ENCODE measurements at places on chromosomes 12 and 14.

- no peak for DNase-seq
These were observed 26.3 kb downstream of the IL31 start for GRCh38 chr12:122147514-122148290.

DNA sequence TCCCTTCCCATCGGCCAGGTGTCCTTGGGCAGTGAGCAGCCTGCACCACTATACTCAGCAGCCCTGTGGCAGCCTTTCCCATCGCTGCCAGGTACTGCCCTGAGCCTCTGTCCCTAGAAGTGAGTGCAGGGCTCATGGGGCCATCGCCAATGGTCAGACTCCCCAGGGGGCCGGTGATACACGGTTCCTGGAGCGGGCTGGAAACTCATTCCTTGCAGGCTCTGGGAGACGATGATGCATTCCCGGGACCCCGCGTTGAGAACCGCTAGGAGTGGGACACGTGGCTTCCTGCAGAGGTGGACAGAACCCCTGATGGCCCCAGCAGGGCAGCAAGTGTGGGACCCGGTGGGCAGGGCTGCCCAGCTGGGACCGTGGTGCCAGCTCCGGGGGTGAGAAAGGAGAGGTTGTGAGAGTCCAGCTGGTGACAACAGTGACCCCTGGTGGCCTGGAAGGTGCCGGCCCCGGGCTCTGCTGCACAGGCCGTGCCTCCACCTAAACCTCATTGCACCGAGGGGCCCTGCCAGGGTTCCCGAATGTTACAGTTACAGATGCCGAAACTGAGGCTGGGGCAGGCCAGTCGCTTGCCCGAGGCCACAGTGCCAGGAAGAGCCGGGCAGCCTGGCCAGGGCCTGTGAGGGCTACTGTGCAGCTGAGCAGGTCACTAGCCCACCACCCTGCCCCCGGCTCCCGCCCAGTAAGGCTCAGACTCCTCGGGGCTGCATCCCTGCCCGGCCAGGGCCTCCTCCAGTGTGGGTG lies 33.8 kb downstream of the FBRSL1 start:
- DNase-seq, result peak; percentile 42

DNA sequence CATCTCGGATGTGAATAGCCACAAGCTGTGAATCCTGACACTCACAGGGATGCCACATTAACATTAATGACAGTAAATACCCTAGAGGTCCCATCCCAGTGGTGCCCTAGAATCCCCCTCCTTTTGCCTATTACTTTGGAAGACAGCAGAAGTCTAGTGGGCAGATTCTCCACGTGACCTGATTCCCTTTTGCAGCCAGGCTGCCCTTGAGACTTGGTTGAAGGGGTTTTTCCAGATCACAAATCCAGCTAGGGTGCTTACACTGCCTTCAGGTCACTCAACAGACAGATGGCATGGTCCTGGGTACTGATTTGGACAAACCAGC lies 8.7 kb downstream of the HDAC7 start:
- DNase-seq, result no peak

DNA sequence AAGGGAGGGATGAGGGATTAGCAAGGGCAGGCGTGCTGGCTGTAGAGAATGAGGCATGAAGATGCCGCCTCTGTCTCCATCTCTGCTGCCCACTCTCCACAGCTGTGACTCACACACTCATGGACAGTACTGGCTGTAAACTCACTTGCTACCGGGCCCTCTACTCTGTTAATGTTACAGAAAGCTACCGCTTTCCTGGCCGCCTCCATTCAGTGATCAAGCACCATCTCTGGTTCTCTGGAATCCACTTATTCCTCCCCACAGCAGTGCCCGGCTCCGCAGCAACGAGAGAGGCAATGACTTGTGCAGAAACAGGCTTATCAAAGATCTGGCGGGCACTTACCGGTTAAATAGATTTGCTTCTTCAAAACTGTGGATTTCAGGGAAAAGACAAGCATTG lies 34.8 kb downstream of the AMN start:
- no peak for DNase-seq

DNA sequence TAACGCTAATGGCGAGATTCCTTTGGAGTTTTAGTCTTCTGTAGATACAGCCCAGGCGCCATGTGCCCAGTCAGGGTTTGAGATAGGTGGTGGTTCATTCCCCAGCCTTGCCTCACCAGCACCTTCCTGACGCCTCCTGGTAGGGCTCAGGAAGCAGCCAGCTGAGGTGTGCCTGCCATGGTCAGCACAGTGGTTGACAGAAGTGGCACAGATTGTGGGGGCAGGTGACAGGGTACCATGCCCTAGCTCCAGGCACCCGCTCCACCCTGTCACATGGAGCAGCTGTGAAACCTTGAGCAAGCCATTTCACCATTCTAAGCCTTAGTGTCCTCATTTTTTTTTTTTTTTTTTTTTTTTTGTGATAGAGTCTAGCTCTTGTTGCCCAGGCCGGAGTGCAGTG lies 45.6 kb downstream of the EVL start:
- no peak for DNase-seq

Data from stimulated activated CD8-positive, alpha-beta memory T cell treated with anti-CD3 and anti-CD28 coated beads, Interleukin-4, amount 100 ng/mL, for 1 hour (primary cell).